Activated T-cell treated with anti-CD3 and anti-CD28 coated beads, Interleukin-2, amount 50 U/mL, for 48 hours (primary cell): ENCODE measurements at places on chromosomes 6 and 20.

GRCh38 chr6:157832250-157832967 lies 9.4 kb downstream of the SNX9 start:
- DNase-seq, result no peak

DNA sequence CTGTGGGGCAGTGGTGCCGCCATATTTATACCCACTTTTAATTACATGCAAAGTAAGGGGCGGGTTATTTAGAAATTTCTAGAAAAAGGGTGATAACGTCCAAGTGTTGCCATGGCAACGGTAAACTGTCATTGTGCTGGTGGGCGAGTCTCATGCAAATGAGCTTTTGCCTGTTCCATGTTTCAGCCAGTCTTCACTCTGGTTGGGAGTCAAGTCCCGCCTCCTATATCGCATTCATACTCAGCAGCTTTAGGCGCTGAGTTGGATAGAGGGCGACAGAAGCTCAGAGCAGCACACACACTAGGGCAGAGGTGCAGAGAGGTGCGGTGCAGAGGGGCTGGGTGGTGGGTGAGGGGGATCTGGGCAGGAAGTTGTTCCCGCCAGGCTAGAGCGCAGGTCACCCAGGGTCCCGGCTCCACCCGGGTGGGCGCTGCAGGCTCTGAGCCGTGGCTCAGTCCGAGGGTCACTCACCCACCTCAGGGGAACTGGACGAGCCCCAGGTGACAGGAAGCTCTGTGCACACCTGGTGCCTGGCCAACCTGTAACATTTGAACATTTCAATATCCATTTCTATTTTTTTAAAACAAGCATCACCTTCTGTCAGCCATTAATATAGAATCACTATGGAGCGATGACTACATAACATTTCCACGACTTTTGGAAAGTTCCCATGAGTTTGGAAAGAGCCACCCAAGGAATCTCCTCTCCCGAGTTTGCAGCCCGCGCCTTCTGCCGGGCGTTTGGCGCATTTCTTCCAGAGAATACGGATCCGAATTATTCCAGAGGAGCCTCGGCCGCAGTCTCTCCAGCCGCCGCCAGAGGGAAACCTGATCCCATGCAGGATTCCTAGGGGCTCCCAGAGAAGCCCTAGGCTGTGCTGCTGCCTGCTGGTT lies 89.1 kb upstream of the PHACTR3 start:
- peak; percentile 49 for DNase-seq

DNA sequence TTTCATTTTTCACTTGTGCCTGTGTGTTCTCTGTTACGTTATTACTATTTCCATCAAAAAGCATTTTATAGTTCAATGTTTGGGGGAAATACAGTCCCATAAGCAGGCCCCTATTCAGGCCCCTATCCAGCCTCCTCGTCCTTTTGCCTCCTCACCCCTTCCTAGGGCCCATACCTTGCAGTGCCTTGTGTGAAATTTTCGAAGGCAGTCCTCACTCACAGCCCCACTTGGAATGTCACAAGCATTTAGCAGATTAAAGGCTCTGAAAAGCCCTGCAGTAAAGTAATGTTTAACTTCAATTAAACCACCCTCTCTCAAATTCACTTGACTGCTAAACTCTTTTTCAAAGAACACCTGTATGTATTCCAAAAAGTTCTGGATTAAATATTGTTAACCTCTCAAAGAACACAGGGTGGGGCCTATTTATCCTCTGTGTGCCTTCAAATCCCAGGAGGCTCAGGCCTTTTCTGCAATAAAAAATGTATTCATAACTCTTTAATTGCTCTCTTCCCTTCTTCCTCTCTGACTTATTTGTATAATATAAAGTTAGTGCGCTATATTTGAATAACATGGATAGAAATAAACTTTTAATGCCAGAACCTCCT lies 202.5 kb downstream of the FOXA2 start:
- DNase-seq, result no peak

GRCh38 chr6:133553652-133554051 lies 312.5 kb downstream of the EYA4 start:
- peak; percentile 28 for DNase-seq

- DNase-seq, result no peak
Observed at GRCh38 chr20:10940941-10941340, 267.1 kb upstream of the JAG1 start.

- no peak for DNase-seq
Observed at GRCh38 chr20:20229595-20229994, 138.3 kb upstream of the INSM1 start.

DNA sequence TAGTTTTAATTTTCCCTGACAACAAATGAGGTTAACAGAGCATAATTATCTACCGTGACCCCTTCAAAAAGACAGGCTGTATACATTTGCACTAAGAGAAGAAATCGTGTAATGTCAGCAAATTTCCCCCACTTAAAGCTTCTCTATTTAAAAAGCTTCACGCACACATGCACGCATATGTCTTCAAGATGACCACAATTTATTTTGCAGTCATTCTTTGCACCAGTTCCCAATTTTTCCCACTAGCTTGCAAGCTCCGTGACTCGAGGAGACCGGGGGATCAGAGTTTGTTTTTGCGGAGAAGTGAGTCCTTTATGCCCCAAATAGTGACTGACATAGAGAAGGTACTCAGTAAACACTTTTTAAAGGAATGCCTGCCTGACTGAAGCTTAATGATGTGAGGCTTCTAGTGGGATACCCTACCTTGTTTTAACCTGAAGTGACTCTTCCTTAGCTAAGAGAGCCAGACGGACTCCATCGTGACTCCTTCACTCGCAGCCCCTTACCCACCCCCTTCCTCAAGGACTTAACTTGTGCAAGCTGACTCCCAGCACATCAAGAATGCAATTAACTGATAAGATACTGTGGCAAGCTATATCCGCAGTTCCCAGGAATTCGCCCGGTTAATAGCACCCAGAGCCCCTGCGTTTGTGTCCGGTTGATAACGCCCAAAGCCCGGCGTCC lies 9.3 kb upstream of the NQO2 start:
- peak; percentile 42 for DNase-seq

DNA sequence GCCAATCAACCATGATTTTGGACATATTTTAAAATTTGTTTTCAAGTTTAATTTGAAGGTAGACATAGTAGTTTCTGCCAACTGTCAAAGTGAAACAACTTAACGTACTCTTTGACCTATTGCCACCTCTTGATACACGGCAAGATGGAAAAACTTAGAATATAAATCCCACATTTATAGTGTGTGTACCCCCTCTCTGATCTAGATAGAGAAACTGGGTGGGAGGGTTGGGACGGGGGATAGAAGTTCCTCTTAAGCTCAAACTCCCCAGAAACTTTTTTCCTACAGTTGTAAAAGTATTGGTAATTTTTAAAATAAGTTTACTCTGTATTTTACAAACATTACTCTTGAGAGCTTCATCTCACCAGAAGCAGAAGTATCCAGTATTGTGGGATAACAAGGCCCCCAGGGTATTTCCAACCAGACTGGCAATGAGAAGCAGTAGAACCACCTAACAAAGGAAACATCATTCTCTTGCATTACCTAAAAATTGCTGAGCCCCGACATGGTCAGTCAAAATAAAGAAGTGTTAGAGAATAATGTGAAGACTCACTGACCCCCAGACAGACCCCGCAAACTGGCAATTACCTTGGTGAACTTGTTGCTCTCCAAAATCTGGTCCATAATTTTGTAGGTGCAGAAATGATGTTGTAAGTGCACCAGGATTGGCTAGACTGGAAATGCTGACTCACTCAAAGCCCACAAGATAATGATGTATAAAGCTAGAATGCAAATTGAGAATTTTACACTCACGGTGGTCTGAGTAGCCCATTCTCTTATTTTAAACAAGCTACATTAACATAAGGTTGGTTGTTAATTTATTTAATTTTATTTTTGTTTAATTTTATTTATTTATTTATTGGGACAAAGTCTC lies 74.7 kb upstream of the TNFAIP3 start:
- peak; percentile 39 for DNase-seq

GRCh38 chr20:46371656-46372055 lies 34.8 kb downstream of the ELMO2 start:
- DNase-seq, result no peak

- DNase-seq, result no peak
Observed at GRCh38 chr6:67896476-67896875, 738.6 kb upstream of the ADGRB3 start.

GRCh38 chr6:136599329-136600011 lies 49.2 kb upstream of the MAP7 start:
- DNase-seq, result no peak

DNA sequence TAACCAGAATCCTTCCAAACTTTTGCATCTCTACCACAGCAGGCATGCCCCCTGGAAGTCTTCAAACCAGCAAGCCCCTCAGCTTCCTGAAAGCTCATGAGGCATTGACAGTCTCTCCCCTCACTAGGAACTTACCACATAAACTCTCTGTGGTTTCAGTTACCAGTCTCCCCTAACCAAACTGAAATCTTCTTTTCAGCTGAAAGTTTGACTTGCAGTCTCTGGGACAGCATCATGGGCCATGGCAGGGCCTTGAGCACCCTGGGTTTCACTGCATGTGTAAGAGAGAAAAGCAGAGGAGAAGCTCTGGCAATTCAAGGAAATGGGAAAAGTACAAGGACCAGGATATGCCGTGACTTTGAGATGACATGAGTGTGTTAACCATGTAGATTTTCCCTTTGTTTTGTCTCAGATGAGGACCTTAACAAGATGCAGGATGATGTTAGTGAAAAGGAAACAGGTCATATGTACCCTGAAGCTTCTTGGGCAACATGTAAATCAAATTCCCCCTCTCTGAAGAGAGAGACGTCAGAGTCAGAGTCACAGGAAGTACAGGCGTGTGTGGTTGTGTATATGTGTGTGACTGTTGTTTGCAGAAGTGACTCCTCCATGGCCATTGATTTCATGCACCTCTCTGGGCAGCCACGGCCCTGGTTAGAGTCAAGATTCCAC lies 106.3 kb downstream of the TNFRSF21 start:
- DNase-seq, result peak; percentile 20

- DNase-seq, result no peak
Observed at GRCh38 chr6:89221129-89221528, 4.0 kb upstream of the GABRR1 start.

GRCh38 chr6:33837971-33838665 lies 34.3 kb upstream of the MLN start:
- DNase-seq, result no peak

DNA sequence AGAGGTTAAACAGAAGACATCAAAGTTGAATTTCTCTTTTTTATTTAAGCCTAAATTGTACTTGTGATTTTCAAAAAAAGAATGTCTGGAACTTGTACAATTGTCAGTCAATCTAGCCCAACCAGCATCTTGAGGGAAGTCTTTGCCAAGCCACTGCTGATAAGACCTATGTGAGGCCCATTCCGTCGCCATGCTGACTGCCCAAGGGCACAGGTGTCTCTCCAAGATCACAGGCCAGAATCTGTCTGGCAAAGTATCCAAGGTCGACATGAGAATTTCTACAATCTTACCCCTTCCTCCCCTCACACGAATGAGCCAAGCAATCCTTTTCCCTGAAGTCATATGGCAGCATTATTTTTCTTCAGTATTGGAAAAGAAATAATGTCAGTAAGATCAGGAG lies 614.5 kb downstream of the CBLN4 start:
- no peak for DNase-seq

DNA sequence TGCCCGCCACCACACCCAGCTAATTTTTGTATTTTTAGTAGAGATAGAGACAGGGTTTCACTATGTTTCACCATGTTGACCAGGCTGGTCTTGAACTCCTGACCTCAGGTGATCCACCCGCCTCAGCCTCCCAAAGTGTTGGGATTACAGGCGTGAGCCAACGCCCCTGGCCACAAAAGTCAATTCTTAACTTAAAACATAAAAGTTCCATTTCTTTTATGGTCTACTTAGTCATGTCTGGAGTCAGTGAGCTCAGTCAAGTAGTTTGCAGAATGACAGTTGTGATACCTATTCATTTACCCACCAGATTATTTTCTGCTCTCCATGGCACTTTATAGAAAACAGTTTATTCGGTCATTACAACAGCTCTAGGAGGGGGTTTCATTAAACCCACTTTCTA lies 103.1 kb upstream of the ESR1 start:
- peak; percentile 64 for DNase-seq

- no peak for DNase-seq
Observed at GRCh38 chr20:44516491-44516890, 5.4 kb downstream of the SERINC3 start.

DNA sequence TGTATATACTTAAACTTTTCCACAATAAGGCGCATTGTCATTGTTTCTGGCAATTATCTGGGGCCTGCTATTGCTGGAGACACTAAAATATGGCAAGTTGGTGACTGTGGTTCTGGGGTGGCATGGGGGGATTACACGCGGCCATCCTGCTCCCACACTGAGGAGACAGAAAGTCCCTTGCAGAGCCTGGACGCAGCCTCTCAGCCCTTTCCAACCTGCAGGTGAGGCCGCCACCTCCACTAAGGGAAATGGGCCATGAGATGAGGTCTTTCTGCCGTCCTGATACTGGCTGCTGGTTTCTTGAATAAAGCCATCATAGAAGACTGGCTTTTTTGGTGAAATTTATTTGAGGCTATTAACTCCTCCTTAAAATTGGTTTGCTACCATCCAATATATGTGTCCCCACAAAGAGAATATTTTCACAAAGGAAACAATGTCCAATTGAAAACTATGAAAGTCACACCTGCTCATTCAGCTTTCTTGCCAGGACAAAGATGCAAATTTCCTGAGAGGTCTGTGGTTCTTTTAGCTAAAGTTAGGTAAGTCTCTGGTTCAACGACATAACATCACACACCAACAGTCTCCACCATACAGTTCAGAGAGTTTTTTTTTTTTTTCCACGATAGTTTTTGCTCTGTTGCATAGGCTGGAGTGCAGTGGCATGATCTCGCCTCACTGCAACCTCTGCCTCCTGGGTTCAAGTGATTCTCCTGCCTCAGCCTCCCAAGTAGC lies 13.0 kb downstream of the TXNDC5 start:
- DNase-seq, result no peak

- DNase-seq, result no peak
Observed at GRCh38 chr20:59103573-59103972, 60.0 kb upstream of the ZNF831 start.

- DNase-seq, result peak; percentile 79
Observed at GRCh38 chr6:159097256-159097655, 52.5 kb upstream of the TAGAP start.

- DNase-seq, result peak; percentile 36
Observed at GRCh38 chr6:34745277-34746103, 11.8 kb upstream of the SNRPC start.

DNA sequence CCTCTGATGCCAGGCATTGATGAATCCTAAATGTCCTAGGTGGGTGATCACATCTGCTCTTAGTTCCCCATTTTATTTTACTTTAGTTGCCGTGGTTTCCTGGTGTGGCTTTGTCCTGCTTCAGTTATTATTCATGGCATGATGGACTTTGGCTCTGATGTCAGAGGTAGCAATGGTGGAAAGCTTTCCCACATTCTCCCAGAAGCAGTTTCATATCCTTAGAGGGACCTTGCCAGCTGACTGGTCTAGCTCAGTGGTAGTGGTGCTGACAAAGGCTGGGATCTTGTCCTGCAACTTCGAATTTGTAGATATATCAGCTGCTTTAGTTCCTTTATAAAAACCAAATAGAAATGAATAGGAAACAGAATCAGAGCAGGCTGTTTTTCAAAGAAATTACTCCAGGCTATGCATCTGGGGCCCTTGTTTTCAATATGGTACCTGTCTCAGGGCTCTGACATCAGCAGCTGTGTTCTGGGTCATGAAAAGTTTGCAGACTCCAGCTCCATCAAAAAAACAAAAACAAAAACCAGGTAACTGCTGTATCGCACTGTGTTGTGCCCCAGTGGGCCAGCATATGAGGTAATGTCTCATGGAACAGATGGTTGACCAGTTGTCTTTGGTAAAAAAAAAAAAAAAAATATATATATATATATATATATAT lies 133.7 kb downstream of the PLCB4 start:
- DNase-seq, result no peak
